NT2/D1 (cell line): ENCODE measurements at places on chromosomes 13 and 19.

GRCh38 chr13:112688560-112689302, 1.1 kb upstream of the ATP11A start:
- DNase-seq, result no peak

DNA sequence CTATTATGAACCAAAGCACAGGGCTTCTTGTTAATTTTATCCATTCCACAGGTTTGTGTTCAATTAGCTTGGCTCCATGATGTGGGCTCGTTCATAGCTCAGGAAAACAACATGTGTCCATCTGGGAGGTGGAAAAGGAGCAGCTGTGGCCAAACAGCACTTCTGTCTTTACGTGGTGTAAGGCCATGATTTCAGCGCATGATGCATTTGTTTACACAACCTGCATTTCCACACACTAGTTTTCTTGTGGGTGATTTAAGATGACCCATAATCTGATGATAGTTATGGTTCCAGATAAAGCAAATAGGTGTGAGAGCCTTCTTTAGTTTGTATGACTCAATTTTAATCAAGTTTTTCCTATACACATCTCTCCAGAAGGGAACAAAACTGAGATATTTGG, 101.7 kb downstream of the TNFRSF19 start:
- DNase-seq, result no peak

DNA sequence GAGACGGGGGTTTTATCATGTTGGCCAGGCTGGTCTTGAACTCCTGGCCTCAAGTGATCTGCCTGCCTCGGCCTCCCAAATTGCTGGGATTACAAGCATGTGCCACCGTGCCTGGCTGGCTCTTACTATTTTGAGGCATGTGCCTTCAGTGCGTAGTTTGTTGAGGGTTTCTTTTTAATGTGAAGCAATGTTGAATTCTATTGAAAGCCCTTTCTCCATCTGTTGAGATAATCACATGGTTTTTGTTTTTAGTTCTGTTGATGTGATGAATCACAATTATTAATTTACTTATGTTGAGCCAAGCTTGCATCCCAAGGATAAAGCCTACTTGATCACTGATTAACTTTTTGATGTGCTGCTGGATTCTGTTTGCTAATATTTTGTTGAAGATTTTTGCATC, 290.9 kb downstream of the KCNRG start:
- DNase-seq, result no peak

- no peak for DNase-seq
Observed at GRCh38 chr13:99414048-99414995, 87.0 kb upstream of the TM9SF2 start.

- DNase-seq, result no peak
Observed at GRCh38 chr19:58227964-58228584, 640 bp upstream of the ZNF544 start.

GRCh38 chr19:48443256-48443655, 2.5 kb upstream of the GRWD1 start:
- no peak for DNase-seq

DNA sequence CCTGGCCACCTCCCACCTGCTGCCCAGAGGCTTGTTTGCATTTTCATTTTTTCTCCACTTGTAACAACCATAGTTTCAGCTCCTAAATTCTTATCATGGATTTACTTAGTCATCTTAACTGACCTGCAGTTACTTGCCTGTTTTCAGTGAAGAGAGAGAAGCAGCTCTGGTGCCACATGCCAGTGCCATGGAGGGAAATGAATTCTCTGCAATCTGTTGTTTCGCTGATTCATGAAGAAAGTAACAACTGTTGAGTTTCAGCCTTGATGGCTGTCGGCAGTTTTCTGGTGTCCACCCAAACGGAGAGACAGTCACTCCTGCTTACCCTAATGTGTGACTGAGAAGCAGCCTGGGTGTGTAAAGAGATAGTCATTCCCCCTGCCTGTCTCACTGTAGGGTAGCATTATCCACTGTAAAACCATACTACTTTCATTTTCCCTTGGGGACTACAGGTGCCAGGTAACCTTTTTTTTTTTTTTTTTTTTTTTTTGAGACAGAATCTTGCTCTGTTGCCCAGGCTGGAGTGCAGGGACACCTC, 116.1 kb downstream of the DNAJC3 start:
- no peak for DNase-seq

- DNase-seq, result no peak
Observed at GRCh38 chr13:106899442-106899841, 331.5 kb upstream of the ARGLU1 start.

- DNase-seq, result no peak
Observed at GRCh38 chr19:40533508-40533907, 43.2 kb upstream of the SHKBP1 start.

DNA sequence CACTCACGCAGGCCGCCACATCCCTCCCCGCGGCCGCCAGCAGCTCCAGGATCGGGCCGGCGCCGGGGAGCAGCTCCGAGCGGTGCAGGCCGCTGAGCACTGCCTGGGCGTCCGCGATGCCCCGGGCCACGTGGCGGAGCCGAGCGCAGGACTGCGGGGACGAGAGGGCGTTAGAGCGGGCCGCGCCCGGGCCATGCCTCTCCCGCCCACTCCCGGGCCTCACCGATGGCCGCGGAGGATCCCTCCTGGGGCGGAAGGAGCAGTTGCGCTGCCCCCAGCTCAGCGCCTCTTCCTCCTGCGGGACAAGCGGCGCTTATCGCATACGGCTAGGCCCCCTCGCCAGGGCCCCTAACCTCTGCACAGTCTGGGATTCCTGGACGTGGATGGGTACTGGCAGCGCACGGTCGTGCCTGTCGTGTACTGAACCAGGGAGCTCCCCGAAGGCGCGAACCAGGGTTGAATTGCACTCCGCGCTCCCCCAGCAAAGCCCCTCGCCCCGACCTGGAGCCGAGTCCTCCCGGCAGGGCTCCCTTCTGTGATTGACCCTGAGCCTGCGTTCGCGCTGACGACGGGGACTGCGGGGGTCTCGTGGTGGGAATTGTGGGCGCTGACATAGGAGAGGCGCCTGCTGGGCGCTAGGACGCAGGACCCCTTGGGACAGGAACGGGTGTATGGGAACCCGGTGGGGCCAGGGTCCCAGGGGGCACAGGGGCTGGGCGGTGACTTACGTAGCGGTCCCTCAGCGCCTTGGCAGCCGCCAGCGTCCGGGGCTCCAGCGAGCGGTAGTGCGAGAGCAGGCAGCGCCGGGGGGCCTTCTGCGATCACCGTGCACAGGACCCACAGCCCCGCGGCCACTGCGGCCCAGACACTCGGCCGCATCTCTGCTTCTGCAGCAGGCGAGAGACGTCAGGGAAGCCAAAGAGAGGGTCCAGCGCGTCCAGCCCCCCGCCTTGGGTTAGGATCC, 673 bp downstream of the IFNL4 start:
- DNase-seq, result no peak

GRCh38 chr13:20616059-20616797, 49.3 kb downstream of the IFT88 start:
- DNase-seq, result no peak

DNA sequence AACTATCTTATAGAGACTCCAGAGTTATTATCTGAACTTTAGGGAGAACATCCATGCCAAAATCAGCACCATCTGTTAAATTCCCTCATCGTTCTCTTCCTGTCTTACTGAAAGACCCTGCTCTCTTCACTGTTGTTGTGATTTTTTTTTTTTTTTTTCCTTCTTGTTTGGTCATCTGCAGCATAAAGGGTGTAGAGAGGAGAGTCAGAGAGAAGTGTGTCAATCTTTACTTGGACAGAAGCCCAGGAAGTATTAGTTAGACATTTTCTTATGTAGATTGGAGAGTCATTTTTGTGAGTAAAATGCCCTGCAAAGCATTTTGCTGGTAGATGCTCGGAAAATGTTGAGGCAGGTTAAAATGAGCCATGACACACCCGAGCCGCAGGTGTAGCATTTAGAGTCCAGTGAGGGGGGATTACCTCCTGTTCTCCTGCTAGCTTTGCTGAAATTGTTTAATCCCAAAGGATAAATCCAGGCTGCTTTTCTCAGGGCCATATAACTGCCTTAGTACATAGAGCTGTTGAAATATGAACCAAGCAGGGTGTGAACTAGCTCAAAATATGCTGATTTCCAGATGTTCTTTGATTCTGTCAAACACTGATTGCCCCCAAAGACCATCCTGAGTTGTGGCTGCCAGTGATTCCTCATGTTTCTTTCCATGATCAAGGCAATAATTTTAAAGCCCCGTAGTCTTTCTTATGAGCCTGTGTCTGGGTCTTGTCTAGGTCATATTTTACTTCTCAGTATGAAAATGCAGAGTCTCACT, 143.5 kb downstream of the DCT start:
- no peak for DNase-seq

- DNase-seq, result no peak
Observed at GRCh38 chr19:591099-591958, 1.6 kb downstream of the HCN2 start.

- no peak for DNase-seq
Observed at GRCh38 chr19:31231237-31231636, 118.0 kb downstream of the TSHZ3 start.

GRCh38 chr19:50552540-50552939, 15.7 kb downstream of the LRRC4B start:
- DNase-seq, result no peak

- peak; percentile 22 for DNase-seq
Observed at GRCh38 chr19:30178721-30179402, 193.3 kb upstream of the ZNF536 start.

DNA sequence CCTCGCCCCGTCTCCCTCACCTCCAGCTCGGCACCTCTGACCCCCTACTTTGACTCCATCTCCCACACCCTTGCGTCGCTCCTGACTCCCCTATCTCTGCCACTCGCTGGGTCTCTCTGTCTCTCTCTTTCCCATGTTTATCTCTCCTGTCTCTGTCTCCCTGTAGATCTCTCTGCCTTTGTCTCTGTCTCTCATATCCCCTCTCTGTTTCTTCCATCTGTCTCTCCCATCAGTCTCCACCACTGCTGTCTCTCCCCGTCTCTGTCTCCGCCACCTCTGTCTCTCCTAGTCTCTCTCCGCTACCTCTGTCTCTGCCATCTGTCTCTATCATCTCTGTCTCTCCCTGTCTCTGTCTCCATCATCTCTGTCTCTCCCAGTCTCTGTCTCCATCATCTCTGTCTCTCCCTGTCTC, 12.4 kb upstream of the BBC3 start:
- DNase-seq, result no peak

GRCh38 chr13:25114220-25114619, 18.3 kb downstream of the PABPC3 start:
- DNase-seq, result peak; percentile 75

DNA sequence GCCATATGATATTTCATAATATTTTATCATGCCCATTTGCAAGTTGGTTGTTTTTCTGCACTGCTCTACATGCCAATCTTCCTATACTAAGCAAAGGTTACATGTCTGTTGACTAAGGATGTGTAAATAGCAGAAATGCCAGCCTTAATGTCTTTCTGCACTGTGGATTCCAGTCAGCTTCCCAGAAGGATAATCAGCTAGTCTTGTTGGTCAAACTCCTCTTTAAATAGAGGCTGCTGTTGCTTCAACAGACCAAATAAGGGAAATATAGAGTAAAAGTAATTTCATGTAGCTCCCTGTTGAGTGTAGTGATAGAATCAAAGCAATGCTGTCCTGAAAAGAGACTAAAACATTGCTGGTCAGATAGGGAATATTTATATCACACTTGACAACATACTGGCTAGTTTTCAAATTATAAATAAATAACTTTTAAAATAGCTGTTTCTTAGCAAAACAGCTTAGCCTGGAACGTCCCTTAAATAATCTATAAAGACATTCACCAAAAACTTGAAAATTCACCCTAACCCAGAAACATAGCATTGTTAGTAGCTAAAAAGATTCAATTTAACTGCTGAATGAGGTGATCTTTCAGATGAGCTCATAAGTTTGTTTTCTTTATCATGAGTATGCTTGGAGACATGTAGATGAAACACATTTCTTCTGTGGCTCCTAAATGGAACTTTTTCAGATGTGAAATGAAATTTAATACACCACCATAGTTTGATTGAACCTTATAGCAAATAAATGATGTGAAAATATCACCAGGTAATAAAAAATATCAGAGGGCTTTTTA, 56.6 kb downstream of the FRY start:
- DNase-seq, result no peak

GRCh38 chr13:40776232-40776631, 5.2 kb upstream of the MRPS31 start:
- DNase-seq, result no peak

GRCh38 chr19:28159065-28159464, 1053.9 kb downstream of the UQCRFS1 start:
- DNase-seq, result no peak

GRCh38 chr13:35567406-35567980, 91.0 kb upstream of the MAB21L1 start:
- DNase-seq, result no peak

GRCh38 chr19:56838909-56839651, 1.4 kb downstream of the PEG3 start:
- peak; percentile 97 for DNase-seq

DNA sequence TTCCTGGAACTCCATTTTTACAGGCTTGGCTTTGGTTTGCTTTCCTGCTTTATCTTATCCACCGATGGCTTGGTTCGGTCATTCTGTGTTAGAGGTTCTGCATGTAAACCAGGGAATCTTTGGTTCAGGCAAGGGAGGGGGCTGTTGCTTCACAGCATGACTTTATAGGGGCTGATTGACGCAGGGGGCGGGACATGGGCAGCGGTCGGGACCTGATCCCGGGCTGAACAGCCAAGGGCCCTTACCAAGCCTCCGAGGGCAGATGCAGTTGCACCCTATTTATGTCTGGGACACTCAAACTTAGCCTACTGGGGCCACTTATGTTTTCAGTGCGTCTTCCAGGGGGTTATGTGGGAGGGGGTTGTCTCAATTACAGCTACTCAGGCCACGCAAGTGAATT, 312.4 kb downstream of the ZNF536 start:
- no peak for DNase-seq

- no peak for DNase-seq
Observed at GRCh38 chr13:60412909-60413616, 16.0 kb downstream of the TDRD3 start.

DNA sequence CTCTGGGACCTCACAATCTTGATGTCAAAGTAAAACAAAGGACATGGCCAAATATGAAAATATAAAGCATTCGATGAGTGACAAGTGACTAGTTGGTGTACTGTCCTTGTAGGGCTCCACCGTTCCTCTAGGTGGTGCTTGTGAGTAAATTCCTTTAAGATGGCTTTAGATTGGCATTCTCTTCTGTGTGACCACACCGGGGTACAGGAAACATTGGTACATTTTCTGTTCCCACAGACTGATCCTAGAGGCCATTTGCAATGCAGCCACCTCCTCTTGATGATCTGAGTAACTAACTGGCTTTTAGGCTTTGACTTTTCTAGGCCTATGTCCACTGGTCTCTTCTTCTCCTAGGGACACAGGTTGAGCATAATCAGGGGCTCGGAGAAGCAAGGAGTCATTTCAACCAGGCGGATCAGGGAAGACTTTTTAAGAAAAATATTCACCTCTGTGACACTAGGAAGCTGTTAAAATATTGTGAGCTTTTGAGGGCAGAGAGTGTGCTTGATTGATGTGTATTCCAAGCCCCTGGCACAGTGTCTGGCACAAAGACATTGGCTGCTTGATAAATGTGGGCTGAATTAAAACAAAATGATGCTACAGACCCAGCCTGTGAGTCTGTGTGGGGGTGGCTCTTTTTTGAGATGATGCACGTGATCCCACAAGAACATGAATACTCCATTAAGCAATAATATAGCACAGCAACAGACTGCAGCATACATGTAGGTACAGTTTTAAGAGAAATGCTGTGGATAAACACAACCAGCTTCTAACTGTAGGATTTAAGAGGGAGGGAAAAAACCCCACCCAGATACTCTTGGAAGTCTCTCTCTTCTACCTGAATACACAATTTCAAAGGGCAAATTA, 21.0 kb downstream of the EPSTI1 start:
- peak; percentile 13 for DNase-seq
